Gastrocnemius medialis (tissue), 4 donors: ENCODE measurements at places on chromosomes 6 and 20. TPM values are rescaled to one million over a fixed set of nuclear protein-coding genes. Genes with fewer than 3 reads are reported as not detected.

GRCh38 chr6:6220718-6221117 lies 99.7 kb downstream of the F13A1 start:
- no peak for DNase-seq

DNA sequence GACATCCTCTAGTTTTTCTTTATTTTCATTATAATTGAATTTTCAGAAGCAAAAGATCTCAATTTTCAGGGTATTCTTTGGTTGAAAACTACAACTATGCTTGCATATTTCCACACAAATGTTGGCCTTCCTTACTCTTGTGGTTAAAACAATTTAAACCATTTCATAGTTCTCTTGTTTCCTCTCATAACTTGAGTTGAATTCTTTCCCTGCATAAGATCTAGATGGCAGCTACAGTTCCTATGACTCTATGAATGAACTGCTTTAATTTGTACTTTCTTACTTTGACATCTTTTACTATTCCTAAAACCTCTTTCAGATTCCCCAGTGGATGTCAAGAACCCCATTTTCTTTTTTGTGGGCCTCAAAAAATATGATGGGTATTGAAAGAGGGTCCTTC lies 564.5 kb downstream of the NKAIN2 start:
- DNase-seq = no peak

DNA sequence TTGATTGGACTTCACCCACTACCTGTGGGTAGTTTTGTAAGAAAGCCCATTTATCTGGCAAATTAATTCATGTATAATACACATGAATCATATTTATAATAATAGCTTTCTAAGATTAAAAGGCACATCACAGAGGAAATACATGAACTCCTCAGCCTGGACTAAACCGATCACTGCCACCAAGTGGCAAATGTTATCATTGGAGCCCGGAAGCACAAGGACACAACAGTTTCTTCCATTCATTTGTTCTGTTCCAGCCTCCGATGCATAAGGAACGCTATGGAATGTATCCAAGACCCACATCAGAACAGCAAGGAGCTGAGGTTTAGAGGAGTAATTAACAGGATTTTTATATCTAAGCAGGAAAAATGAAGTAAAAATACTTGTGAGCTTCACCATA lies 13.9 kb upstream of the IPCEF1 start:
- no peak for DNase-seq

GRCh38 chr20:38187517-38187916 lies 22.4 kb upstream of the TGM2 start:
- DNase-seq = no peak

DNA sequence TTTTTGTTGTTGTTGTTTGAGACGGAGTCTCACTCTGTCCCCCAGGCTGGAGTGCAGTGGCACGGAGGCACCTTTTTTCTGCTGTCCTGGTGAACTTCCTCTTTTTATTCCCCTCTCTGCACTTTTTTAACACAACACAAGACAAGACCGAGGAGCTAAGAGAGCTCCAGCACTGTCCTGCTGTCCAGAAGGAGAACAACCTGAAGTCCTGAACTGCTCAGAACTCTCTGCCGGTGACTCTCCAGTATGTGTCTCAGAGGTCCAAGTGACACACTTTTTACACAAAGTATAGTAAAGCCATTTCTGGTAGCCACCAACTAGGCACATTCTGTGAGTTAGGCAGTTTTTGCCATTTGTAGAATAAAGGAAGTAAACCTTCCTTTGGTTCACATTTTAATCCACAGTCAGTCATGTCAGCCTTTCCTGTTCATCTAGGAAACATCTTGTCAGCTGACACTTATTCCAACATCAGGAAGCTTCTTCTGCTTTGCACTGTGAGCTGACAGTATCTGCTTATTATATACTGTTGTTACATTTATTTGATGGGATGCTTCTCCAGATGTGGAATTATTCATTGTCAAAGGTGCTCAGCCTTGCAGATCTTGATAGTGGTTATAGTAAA lies 28.1 kb upstream of the TXNDC5 start:
- DNase-seq = no peak

DNA sequence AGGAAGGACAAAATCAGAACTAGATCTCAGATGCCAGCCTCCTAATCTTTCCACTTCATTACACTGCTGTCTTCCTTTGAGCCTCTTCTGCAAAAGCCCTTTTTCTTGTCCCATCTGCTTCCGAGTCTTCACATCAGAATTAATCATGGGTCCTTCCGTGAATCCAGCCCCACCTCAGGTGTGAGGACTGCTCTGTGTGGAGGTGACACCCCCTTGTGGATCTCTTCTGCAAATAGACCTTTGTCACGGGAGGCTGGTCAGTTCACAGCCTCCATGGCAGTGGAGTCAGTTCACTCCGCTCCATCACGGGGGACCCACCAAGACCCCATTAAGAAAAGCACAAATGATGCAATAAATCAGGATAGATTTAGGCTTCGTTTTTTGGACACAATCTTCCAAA lies 171.1 kb downstream of the ADAT2 start:
- no peak for DNase-seq

GRCh38 chr6:143125864-143126573 lies 65.3 kb downstream of the AIG1 start:
- DNase-seq = no peak

GRCh38 chr6:98657764-98658163 lies 176.6 kb upstream of the POU3F2 start:
- DNase-seq = no peak

DNA sequence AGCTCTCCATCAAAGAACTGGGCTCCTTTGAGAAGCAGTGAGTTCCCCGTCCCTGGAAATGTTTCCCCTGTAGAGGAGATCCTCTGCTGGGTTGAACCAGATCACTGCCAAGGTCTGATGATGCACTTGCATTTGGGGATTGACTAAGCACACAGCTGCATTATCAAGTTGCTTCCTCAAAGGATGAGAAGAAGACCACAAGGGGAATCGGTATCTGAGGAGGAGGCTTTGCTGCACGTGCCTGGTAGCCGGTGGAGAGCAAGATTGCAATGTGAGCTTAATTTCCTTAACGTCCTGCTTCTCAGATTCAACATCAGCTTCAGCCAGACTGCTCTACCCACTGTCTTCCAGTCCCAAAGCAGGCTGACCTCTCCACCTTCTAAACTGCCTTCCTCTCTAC lies 128.8 kb upstream of the STMND1 start:
- no peak for DNase-seq

DNA sequence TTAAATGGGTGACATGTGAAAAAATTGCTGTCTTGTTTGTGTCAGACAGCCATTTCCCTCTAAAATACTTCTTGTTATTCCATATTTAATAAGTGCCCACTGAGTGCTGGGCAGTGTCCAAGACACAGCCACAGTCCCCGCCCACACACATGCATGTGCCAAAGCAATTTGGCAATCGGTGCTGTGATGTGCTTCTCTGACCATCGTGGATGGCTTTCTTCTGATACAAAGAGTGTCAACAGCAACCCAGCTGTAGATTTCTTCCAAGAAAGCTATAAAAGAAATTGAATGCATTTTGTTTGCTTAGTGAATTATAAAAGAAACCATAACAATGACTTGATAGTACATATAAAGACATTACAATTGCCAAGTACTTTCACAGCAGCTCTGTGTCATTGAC lies 140.5 kb upstream of the ATXN1 start:
- peak; percentile 4 for DNase-seq

- no peak for DNase-seq
These were observed 94.5 kb downstream of the F13A1 start for GRCh38 chr6:6225885-6226529.

ZC2HC1B gene
- total RNA-seq = not detected

TMEM200A gene
- total RNA-seq = not detected

LINC00237 gene
- total RNA-seq = not detected

TTLL9 gene
- total RNA-seq = not detected

CCR6 gene
- total RNA-seq = not detected
